ENCODE measurements at places on chromosomes 4 and X. TPM values are rescaled to one million over a fixed set of nuclear protein-coding genes. Genes with fewer than 3 reads are reported as not detected.

GRCh38 chr4:20543131-20543530 lies 157.1 kb upstream of the PACRGL start:
- no peak overlapping the region for H3K27ac ChIP-seq
- no peaks in the 10 kb centered on the region for H3K36me3 ChIP-seq
- no peak overlapping the region for H3K4me3 ChIP-seq
- H3K27me3 ChIP-seq: no peaks in the 10 kb centered on the region

DNA sequence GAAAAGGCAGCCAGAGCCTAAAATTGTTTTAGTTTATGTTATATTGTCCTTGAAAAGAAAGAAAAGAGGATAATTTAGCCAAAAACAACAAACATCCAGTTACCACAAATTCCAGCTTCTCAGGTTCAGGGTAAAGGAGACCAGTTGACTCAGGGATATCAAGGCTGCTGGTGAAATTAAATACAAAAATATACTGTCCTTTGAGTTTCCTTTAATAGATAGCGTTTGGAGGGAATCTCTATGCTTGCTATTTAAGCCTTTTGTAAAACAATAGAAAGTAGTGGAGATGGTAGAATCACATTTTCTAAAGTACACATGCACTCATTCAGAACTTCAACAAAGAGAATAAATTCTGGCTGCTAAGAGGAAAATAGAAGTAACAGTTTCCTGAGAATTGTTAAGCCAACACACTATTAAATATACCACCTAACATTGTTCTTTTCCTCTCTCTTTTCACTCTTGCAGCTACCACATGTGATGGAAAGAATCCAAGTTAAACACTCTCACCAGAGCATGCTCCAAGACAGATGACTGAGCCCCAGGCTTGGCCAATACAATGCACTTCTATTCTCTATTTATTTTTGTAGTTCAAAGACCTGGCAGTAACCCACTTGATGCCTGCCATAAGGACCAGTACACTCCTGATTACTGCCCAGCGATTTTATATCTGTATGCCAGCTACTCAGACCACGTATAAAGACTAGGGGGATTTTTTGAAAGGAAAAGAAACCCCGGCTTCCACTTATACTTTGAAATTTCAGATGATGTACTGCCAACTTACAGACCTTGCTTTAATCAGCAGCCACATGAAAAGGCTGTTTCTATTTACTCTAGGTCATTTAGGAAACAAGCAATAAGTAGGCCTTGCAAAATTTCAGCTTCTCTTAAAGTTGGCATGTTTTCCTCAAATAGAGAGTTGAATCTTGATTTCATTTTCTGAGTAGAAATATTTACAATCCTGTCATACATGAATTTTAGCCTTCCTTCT lies 756.9 kb downstream of the FAT4 start:
- DNase-seq: no peak
- no peak overlapping the region for H3K27ac ChIP-seq
- H3K27me3 ChIP-seq: no peaks in the 10 kb centered on the region
- no peaks in the 10 kb centered on the region for H3K4me1 ChIP-seq

The FABP2 gene
- not detected for total RNA-seq

DNA sequence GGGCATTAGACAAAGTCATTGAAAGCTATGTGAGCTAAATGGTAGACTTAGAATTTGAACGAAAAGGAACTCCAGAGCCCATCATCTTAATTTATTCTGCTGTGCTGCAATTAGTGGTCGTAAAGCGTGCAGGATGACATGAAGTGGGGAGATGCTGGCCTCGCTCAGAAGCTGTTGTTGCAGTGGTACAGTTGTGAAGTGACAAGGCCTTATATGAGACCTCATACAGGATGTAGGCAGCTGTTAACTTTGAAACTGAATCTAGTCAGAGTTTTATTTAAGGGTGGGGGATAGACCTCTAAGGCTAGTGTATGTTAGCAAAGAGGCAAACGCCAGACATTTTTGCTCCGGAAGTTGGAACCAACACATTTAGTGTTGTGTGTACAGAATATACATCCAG lies 13.4 kb downstream of the KLF3 start:
- no peak for DNase-seq
- no peak overlapping the region for H3K4me3 ChIP-seq
- H3K36me3 ChIP-seq: peaks cover 10% of the 10 kb centered on the region
- H3K4me1 ChIP-seq: peaks cover 75% of the 10 kb centered on the region
- H3K27me3 ChIP-seq: no peaks in the 10 kb centered on the region
- no peak overlapping the region for H3K27ac ChIP-seq

The SLC39A8 gene
- total RNA-seq: 232 TPM

DNA sequence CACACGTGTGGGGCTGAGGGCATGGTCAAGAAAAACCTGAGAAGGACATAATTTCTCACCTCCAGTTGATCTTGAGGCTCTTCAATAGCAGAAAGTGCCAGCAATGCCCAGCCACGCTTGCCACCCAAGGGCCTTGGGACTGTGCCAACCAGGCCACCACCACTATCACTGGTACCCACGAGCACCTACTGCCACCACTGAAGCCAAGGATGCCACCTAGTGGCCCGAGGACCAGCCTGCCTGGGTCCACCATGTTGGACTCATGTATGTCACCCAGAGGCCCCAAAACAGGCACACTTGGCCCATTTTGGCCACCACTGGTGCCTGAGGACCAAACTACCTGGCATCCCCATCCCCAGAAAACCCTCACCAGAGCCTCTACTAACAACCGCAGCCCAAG lies 191.8 kb downstream of the ADAM29 start:
- no peaks in the 10 kb centered on the region for H3K4me1 ChIP-seq
- H3K27me3 ChIP-seq: no peaks in the 10 kb centered on the region
- peak; percentile 11 for DNase-seq
- H3K27ac ChIP-seq: no peak overlapping the region
- H3K36me3 ChIP-seq: no peaks in the 10 kb centered on the region

The AMBN gene
- not detected for total RNA-seq

Measured in upper lobe of left lung (tissue), 6 donors.